ENCODE measurements at places on chromosomes 1 and 21.

GRCh38 chr21:37455504-37455911 lies 88.9 kb downstream of the DYRK1A start:
- DNase-seq = no peak

DNA sequence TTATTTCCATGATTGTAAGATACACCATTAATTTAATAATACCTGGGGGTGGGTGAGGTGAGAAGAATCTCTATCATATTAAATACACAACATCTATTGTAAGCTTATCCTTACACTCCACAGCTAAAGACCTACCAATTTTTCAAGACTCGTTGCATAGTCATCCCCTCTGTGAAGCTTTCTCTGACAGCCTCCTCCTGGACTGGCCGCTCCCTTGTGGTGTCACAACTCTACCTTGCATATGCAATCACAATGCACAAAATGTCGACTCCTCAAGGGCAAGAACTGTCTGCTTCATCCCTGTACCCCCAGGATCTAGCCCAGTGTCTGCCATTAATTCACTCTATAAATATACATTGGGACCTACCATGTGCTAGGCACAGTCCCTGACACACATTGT lies 2.4 kb upstream of the PTGFRN start:
- DNase-seq = no peak

DNA sequence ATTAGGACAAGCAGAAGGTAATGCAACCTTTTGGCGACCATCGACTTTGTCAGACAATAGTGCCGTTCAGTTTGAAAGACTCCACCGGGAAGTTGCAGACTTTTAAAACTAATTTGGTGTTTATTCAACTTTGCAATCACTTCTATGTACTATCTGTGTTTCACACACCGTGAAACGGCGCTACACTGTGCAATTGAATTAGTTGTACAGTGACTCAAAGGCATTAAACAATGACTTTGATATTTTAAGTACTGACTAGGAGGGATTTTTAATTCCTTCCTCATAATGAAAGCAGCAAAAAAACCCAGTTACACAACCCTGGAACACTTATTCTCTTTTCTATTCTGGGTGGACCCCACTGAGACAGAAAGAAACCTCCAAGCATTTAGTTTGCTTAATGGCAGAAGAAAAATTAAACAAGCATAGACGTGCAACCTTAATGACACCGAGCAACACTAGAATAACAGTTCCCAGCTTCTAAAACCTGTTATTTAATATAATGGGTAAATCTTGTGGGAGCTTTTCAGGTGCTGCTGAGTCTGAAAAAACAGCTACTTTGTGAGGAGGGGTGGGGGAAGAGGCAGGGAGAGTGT lies 176.8 kb downstream of the LMO4 start:
- no peak for DNase-seq

DNA sequence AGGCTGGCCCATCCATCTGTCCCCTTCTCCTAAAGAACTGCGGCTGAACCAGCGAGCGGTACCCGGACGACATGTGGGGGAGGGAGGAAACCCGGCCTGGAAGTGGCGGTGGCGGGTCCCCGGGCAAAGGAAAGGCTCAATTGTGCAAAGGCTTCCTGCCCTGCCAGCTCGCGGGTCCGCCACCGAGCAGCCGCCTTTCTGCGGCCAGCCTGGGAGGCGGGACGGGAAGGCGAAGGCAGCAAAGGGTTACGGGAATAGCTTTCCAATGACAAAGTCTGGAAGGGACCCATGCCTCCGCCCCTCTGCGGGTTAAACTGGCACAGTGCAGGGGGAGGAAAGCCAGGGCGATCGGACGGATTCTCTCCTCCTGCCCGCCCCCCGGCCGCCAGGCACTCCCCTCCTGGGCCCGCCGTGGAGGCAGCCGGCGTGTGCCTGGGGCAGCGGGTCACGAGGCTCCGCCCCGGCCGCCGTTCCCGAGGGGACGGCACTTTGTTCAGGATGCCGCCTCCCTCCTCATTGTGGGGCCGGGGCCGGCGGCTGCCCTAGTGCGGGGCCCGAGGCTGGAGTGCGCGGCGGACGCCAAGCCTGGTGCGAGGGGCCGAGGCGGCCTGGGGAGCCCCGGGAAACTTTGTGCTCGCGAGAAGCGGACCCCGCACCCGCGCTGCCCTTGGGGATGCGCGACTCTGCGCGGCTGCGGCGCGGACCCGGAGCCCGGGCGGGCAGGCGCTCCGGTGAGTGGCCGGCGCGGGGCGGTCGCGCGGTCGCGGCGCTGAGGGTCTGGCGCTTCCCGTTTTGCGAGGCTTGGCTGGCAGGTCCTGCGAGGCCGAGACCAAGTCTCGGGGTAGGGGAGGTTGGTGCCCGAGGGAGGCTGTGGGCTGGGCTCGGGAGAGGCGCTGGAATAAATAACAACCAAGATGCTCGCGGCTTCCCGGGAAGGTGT lies at the start of gene NAV1:
NAV1 (plus strand) TSS at position 516 of the 940 bp plus-strand sequence. CDS start 83,758 bp downstream, outside the sequence.
- DNase-seq = peak; percentile 81

- DNase-seq = no peak
Measured at GRCh38 chr1:77639056-77639455, 43.4 kb downstream of the ZZZ3 start.

DNA sequence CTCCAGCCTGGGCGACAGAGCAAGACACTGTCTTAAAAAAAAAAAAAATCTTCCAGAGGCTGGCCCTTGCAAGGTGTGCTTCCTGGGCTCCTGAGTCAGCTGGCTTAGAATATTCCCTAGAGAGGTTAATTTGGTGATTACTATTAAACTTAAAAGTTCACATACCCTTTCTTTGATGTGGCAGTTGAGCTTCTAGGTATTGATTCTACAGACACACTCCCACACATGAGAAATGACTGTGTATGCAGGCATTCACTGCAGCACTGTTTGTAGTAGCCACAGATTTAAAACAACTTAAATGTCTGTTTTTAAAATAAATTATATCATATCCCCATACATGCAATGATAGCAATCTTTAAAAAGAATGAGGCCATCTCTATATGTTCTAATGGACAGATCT lies 93.4 kb downstream of the GDAP2 start:
- no peak for DNase-seq

GRCh38 chr1:201255479-201256362 lies 27.6 kb upstream of the PKP1 start:
- DNase-seq = no peak
